ENCODE measurements at places on chromosomes 5 and 9. TPM values are rescaled to one million over a fixed set of nuclear protein-coding genes. Genes with fewer than 3 reads are reported as not detected.
A peak's percentile ranks its signal among the peaks of the same experiment; 100 is the strongest.

GRCh38 chr5:156328161-156328560 is 1.2 kb downstream of the SGCD start:
- DNase-seq, result peak; percentile 22

DNA sequence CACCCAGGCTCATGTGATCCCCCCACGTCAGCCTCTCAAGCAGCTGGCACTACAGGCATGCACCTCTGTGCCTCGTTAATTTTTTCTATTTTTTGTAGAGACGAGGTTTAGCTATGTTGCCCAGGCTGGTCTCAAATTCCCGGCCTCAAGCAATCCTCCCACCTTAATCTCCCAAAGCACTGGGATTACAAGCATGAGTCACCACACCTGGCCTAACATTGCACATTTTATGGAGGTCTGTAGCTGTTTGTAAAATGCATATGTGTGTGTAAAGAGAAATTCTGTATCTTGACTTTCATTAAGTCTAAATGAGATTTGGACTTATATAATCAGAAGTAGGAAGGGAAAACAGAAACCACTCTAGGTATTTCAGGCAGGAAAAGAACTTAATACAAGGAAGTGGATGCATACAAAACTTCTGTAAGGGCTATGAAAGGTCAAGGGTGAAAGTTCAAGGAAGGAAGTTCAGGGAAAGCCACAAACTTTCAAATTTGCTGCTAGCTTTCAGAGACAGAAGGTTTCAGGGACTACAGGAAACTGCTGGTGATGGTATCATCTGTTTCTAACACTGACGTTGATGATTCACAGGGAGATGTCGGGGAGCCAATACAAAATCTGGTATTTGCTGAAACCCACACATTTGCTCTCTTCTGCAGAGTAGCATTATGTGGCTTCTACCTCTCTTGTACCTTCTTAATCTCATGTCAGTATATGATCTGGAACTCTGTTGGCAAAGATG is 209.4 kb downstream of the PIK3R1 start:
- no peak for DNase-seq

TERT gene
- not detected for total RNA-seq

GRCh38 chr9:85716031-85716877 is 25.5 kb downstream of the AGTPBP1 start:
- DNase-seq, result no peak

DNA sequence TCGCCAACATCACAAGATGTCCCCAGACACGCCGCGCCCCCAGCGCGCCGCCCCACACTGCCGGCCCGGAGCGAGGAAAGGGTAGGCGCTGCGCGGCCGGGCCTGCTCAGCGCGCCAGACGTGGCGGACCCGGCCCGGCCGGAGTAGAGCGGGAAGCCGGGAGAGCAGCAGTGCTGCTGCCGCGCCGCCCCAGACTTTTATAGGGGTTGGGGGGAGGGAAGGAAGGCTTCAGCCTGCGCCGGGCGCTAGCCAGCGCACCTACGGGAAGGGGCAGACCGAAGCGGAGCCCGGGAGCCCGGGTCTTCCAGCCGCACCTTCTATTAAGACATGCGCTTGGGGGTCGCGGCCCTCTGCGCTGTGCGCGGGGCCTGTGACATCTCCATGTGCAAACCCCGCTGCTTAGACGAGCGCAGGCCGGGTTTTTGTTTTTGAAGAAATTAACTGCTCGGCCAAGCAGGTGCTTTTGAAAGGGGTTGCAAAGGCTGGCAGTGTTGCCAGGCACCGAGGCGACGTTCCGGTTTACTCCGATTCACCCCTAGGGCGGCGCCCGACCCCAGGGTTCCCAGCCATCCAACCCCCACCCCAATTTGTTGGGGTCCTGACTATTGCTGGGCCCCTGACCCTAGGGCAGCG is 353 bp upstream of the PAX5 start:
- no peak for DNase-seq

GRCh38 chr5:121273833-121274433 is 577.7 kb upstream of the FTMT start:
- DNase-seq, result no peak

DNA sequence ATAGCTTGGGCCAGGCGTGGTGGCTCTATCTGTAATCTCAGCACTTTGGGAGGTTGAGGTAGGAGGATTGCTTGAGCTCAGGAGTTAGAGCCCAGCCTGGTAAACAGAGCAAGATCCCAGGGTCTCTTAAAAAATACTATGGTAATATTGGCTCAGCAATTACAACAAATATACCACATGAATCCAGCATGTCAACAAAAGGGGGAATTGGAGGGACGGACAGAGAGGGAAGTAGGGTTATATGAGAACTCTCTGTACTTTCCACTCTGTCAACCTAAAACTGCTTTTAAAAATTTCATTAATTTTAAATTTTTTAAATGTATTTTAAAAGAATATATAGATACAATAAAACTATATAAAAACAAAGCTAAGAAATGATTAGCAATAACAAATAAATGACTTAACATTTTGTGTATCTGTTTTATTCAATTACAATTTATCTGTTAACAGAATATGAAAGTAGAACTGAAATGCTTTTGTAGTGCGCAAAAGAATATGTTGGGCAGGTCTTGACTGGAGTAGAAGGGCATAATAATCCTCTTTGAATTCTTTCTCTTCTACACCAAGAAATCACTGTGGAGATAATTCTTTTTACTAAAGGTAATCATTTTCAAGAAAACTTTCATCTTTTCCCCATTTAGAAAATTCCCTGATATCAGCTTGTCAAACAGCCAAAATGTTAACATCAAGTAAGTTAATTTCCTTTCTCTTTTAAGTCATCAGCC is 12.9 kb upstream of the CDC42SE2 start:
- no peak for DNase-seq

GKAP1 gene
- total RNA-seq, result 22.0 TPM

EGFLAM gene
- 6.7 TPM for total RNA-seq

GRCh38 chr9:30058463-30058862 is 2326.0 kb upstream of the ACO1 start:
- no peak for DNase-seq

GRCh38 chr9:110143485-110143884 is 64.5 kb downstream of the C9orf152 start:
- no peak for DNase-seq

- DNase-seq, result no peak
These were observed 164.6 kb upstream of the PPP1R2B start for GRCh38 chr5:156685481-156685880.

Measured in thyroid gland (tissue), 4 donors.